Heart left ventricle (tissue), 16 donors: ENCODE measurements at places on chromosomes 11 and 22. TPM values are rescaled to one million over a fixed set of nuclear protein-coding genes. Genes with fewer than 3 reads are reported as not detected.

GRCh38 chr11:15602785-15603567 is 488.3 kb downstream of the INSC start:
- H3K4me1 ChIP-seq = peaks cover 6% of the 10 kb centered on the region
- no peak for DNase-seq
- H3K36me3 ChIP-seq = no peaks in the 10 kb centered on the region
- no peak overlapping the region for H3K4me3 ChIP-seq
- no peak overlapping the region for H3K27ac ChIP-seq

GRCh38 chr11:6315811-6316425 is 4.4 kb downstream of the CAVIN3 start:
- H3K27me3 ChIP-seq = no peaks in the 10 kb centered on the region
- H3K27ac ChIP-seq = no peak overlapping the region
- no peaks in the 10 kb centered on the region for H3K36me3 ChIP-seq
- peaks cover 23% of the 10 kb centered on the region for H3K4me1 ChIP-seq
- no peak overlapping the region for H3K4me3 ChIP-seq

DNA sequence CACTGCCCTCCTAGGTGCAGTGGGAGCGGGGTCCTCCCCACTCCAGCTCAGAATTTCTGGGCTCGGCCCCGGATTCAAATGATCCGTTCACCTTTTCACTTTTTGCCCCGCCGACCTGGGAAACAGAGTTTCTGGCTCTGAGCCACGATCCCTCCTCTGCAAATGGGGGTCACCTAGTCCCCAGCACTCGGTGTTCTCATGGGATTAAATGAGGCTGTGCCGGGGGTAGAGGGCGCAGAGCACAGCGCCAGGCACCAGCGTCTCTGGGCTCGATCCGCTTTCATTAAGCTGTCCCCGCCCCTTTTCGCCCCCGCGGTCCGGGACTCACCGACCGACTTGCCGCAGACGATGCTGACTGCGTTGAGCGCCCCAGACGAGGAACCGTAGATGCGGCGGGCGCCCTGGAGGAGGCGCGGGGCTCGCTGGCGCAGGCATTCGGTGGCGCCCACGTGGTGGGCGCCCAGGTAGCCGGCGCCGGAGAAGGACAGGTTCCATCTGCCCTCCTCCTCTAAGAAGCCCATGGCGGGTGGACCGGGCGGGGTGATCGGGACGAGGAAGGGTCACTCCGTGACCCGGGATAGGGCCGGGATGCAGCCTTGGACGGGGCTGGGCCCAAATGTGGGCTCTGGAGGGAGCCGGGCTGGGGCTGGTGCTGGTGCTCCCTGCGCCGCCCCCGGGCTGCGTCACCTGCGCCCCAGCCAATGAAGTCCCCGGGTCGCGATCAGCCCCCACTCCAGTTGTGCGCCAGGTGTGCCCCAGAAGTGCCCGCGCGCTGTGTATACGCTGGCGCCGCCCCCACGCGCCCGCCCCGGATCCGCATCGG is at the start of gene PNPLA5:
Gene PNPLA5, minus strand, starts transcription at position 654 of the 823 bp plus-strand sequence. Its CDS starts 133 bp downstream, at position 521.
- no peaks in the 10 kb centered on the region for H3K4me1 ChIP-seq
- no peak for DNase-seq
- no peaks in the 10 kb centered on the region for H3K36me3 ChIP-seq
- H3K27me3 ChIP-seq = peaks cover 69% of the 10 kb centered on the region

DNA sequence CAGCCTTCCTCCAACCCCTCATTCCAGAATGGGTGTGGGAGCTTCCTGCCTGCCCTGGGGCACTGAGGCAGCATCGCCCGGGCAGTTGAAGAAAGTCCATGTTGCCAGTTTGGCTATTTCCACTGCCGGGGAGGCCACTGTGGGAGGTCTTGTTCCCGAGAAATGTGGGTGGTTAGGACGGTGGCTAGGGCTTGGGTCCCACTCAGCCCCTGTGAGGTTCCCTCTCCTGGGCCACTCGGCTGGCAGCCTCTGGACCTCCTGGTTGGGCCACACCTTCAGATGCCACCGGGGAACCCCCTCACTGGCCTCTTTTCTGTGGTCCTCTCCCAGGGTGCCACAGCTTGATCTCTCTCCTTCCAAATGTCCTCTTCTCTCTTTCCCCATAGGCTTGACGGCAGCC is 5.1 kb upstream of the PPP6R3 start:
- H3K4me3 ChIP-seq = no peak overlapping the region
- DNase-seq = no peak
- no peak overlapping the region for H3K27ac ChIP-seq
- no peaks in the 10 kb centered on the region for H3K4me1 ChIP-seq

Gene MUC6
- total RNA-seq = not detected

Gene VSIG10L2
- total RNA-seq = not detected
